ENCODE measurements at places on chromosomes 1 and 21.

DNA sequence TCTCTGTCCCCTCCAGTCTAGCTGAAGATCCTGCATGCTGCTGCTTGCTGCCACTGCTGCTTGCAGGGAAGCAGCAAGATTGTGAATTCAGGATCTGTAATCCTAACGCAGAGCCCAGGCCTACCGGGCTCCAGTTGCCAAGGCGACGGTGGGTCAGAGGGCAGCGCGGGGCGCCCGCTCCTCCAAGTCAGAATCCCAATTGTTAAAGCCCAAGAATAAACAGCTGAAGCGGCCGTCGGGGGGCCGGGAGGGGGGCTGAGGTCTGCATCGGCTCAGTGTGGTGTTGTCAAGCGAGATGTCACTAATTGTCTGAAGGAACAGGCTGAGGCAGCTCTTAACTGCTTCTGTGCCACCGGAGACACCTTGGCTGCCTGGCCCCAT, 36.8 kb downstream of the AHDC1 start:
- DNase-seq: no peak

GRCh38 chr1:235876402-235876841, 9.7 kb upstream of the LYST start:
- DNase-seq: no peak

DNA sequence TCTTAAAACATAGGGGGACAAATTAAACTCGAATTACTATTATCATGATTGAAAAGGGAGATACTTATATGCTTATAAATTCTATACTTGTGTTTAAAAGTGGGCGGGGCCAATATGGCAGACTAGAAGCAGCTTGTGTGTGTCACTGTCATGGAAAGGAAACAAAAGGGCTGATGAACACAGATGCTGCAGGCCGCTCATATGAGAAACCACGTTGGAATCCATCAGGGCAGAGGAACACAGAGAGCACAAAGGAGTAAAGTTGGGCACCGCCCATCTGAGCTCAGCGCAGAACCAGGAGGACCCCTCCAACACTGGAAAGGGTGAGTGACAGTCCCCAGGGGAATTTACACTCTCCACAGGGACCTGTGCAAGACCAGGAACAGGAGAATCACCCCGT, 107.0 kb downstream of the SLC5A9 start:
- DNase-seq: no peak

GRCh38 chr1:163357378-163357777, 35.6 kb downstream of the NUF2 start:
- no peak for DNase-seq

GRCh38 chr1:88035578-88035977, 648.5 kb upstream of the PKN2 start:
- no peak for DNase-seq

DNA sequence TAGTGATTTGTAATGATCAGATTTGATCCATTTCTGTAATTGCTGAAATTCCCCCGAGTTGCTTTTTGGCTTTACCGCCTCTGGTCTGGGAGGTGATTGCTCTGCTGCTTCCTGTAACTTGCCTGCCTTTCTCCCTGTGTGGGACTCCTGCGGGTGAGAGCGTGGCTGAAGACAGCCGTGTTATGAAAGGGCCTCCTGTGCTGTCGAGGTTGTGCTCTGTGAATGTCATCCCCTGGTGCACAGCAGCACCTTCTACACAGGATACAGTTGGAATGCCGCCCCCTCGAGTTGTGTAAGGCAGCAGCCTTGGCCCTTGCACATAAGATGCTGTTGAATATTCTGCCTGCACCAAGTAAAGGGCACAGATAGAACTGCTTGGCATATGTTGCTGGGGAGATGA, 5.9 kb downstream of the SOD1 start:
- DNase-seq: peak; percentile 26

DNA sequence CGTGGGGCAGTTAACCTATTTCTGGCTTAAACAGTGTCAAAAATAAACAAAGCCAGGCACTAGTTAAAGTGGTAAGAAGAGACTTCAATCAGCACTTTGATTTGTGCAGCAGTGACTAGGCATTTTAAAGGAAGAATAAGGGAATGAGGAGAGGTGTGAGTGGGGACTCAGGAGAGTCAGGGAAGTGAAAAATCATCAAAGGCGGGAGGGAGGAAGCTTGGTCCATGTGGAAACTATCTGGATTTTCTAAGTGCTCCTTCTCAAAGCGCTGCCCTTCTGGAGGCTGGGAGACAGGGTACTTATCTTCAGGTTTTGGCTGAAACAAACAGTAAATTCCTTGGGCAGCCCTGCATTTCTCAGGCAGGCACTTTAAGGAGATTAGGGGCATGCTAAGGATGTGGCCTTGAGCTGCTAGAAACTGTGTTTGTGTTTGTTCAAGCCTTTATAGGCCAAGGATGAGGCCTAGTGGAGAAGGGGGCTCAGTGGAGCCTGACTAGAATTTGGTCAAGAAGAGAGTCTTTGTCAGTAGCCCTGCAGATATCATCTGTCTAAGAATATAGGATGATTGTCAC, 486.5 kb downstream of the SIPA1L2 start:
- no peak for DNase-seq

Data from stimulated activated CD4-positive, alpha-beta T cell treated with anti-CD3 and anti-CD28 coated beads, Interleukin-4, amount 100 ng/mL, for 24 hours (primary cell).